ENCODE measurements at places on chromosomes 3 and 15. TPM values are rescaled to one million over a fixed set of nuclear protein-coding genes. Genes with fewer than 3 reads are reported as not detected.

GRCh38 chr3:135324301-135324700, 529.2 kb downstream of the EPHB1 start:
- H3K4me1 ChIP-seq = no peaks in the 10 kb centered on the region
- DNase-seq = no peak
- H3K36me3 ChIP-seq = no peaks in the 10 kb centered on the region
- no peak overlapping the region for H3K4me3 ChIP-seq
- H3K27me3 ChIP-seq = peaks cover 4% of the 10 kb centered on the region

GRCh38 chr3:189188466-189188865, 16.7 kb downstream of the TPRG1 start:
- no peaks in the 10 kb centered on the region for H3K36me3 ChIP-seq
- no peaks in the 10 kb centered on the region for H3K4me1 ChIP-seq
- no peak overlapping the region for H3K27ac ChIP-seq
- no peak overlapping the region for H3K4me3 ChIP-seq

The DYNC1LI1 gene
- total RNA-seq = 38.1 TPM

The CLDN18 gene
- total RNA-seq = 66.8 TPM

The LMLN gene
- 9.7 TPM for total RNA-seq

DNA sequence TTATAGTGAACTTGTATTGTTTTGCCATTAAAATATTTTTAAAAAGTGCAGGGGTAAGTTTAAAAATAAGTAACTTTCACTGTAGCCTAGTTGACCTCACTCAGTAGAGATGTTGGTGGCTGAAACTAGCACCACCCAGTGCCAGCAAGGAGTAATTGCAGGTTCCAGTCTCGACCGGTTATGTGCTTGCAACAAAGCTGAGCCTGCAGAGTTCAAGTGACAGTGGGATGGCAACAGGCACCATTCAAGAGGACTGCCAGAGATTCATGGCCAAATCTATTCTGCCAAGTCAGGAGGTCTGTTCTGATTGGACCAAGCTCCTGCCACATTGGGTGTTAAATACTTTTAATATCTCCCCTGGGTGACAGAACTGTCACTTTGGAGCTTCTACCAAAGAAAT, 2.7 kb downstream of the ADAMTS7 start:
- no peak overlapping the region for H3K27ac ChIP-seq
- H3K36me3 ChIP-seq = no peaks in the 10 kb centered on the region
- H3K27me3 ChIP-seq = no peaks in the 10 kb centered on the region
- H3K4me3 ChIP-seq = no peak overlapping the region
- H3K4me1 ChIP-seq = no peaks in the 10 kb centered on the region

The IL17RC gene
- total RNA-seq = 20.4 TPM

The MST1R gene
- 51.1 TPM for total RNA-seq

GRCh38 chr3:36677331-36678007, 86.9 kb downstream of the DCLK3 start:
- no peaks in the 10 kb centered on the region for H3K36me3 ChIP-seq
- DNase-seq = no peak
- H3K27me3 ChIP-seq = no peaks in the 10 kb centered on the region
- H3K4me1 ChIP-seq = no peaks in the 10 kb centered on the region

The VIPR1 gene
- 82.5 TPM for total RNA-seq

The IGDCC3 gene
- not detected for total RNA-seq

GRCh38 chr3:22684739-22685138, 518.4 kb upstream of the UBE2E2 start:
- no peaks in the 10 kb centered on the region for H3K4me1 ChIP-seq
- H3K27me3 ChIP-seq = no peaks in the 10 kb centered on the region
- no peak overlapping the region for H3K4me3 ChIP-seq
- no peak overlapping the region for H3K27ac ChIP-seq
- DNase-seq = no peak

DNA sequence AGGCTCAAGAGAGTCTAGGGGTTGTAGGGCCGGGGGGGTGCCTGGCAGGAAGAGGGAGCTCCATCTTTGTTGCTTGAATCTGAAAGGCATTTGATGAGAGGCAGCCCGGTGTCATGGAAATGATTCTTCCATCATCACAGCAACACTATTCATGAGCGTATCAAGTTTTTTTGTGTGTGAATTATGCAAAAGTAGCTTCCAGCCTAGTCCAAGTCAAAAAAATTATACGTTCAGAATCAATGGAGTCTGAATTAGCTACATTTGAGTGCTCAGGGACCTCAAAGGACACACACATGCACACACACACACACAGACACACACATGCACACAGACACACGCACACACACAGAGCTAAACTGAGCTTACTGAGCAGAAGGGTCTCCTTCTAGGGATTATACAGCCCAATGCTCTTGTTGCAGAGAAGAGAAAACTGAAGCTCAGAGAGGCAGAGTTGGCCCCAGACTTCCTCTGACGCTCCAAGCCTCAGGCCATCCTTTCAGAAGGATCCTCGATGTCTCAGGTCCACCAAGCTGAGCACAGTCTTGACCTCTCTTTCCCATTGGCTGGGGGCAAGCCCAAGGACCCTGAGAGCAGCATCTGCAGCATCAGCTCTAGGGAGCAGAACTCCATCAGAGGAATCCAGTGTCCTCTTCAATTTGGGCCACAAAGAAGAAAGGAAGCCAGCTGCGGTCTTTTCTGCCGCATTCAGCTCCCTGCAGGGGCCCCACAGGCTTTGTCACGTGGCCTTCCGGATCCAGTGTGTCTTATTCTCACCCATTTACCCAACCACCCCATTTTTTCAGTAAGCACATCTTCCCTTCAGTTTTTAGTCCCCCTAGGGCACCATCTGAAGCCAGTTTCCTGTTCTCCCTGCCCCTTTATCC, 228.0 kb downstream of the UACA start:
- no peak overlapping the region for H3K4me3 ChIP-seq
- H3K27ac ChIP-seq = no peak overlapping the region
- H3K27me3 ChIP-seq = no peaks in the 10 kb centered on the region
- no peaks in the 10 kb centered on the region for H3K36me3 ChIP-seq
- DNase-seq = no peak
- no peaks in the 10 kb centered on the region for H3K4me1 ChIP-seq

- peaks cover 4% of the 10 kb centered on the region for H3K4me1 ChIP-seq
- DNase-seq = no peak
- H3K27me3 ChIP-seq = no peaks in the 10 kb centered on the region
- H3K27ac ChIP-seq = no peak overlapping the region
- H3K36me3 ChIP-seq = no peaks in the 10 kb centered on the region
Observed at GRCh38 chr15:67396114-67396513, 124.8 kb upstream of the C15orf61 start.

GRCh38 chr3:135757421-135757820, 208.1 kb upstream of the PPP2R3A start:
- DNase-seq = no peak
- H3K27me3 ChIP-seq = no peaks in the 10 kb centered on the region
- H3K4me3 ChIP-seq = no peak overlapping the region
- H3K36me3 ChIP-seq = no peaks in the 10 kb centered on the region

DNA sequence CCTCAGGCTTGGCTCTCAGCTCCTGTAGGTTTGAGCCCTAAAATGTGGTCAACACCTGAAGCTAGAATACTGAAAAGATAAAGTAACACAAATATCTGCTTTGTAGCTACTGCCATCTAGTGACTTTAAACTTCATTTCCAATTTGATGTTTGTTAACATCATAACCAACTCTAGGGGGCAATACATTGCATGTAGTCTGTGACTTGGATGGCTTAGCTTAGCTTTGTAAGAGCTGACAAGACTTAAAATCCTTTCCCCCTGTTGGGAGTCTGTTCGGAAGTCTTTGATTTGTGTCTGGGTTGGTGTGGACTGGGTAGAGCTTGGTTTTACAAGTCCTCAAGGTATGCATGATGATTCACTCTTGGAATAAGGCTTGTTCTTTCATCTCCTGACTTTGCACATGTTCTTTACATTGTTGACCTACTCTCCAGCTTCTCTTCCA, 51.7 kb downstream of the SCN11A start:
- no peaks in the 10 kb centered on the region for H3K27me3 ChIP-seq
- H3K4me1 ChIP-seq = no peaks in the 10 kb centered on the region
- no peak for DNase-seq
- H3K4me3 ChIP-seq = no peak overlapping the region

The SLC7A14 gene
- not detected for total RNA-seq

- no peaks in the 10 kb centered on the region for H3K36me3 ChIP-seq
- no peak overlapping the region for H3K4me3 ChIP-seq
- no peaks in the 10 kb centered on the region for H3K4me1 ChIP-seq
- no peak overlapping the region for H3K27ac ChIP-seq
Observed at GRCh38 chr3:191961022-191961421, 500.1 kb downstream of the PYDC2 start.

The CHST13 gene
- total RNA-seq = 3.0 TPM

GRCh38 chr3:132283440-132283839, 33.8 kb upstream of the ACP3 start:
- H3K4me3 ChIP-seq = no peak overlapping the region
- DNase-seq = no peak
- H3K27me3 ChIP-seq = no peaks in the 10 kb centered on the region
- H3K4me1 ChIP-seq = peaks cover 36% of the 10 kb centered on the region

The GP9 gene
- total RNA-seq = not detected

The ANKRD34C gene
- not detected for total RNA-seq

The SAMD7 gene
- total RNA-seq = not detected

GRCh38 chr3:76107935-76108570, 322.7 kb upstream of the ZNF717 start:
- no peak overlapping the region for H3K27ac ChIP-seq
- H3K4me1 ChIP-seq = no peaks in the 10 kb centered on the region
- H3K4me3 ChIP-seq = no peak overlapping the region
- no peaks in the 10 kb centered on the region for H3K36me3 ChIP-seq
- DNase-seq = peak; percentile 24
- no peaks in the 10 kb centered on the region for H3K27me3 ChIP-seq

The KLHL24 gene
- total RNA-seq = 80.9 TPM

The SLC12A1 gene
- not detected for total RNA-seq

GRCh38 chr3:186070996-186071395, 37.9 kb downstream of the ETV5 start:
- no peak overlapping the region for H3K27ac ChIP-seq
- H3K27me3 ChIP-seq = no peaks in the 10 kb centered on the region
- H3K36me3 ChIP-seq = peaks cover 3% of the 10 kb centered on the region
- H3K4me3 ChIP-seq = no peak overlapping the region

DNA sequence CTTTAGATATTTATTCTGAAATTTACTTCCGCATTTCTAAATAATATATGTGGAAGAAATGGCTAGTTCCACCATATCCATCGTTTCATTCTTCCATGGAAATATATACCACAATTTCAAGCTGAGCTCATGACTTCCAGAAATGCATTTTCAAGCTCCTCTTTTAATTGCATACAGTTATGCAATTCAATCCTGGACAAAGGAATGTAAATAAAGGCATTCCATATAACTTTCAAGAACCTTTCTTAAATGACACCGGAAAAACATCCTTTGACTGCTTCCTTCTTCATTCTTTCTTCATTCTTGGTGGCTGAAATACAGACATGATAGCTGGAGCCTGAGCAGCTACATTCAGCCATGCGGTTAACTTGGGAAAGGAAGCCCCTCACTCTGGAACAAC, 185.2 kb upstream of the GADL1 start:
- no peak for DNase-seq
- H3K4me3 ChIP-seq = no peak overlapping the region
- no peak overlapping the region for H3K27ac ChIP-seq
- no peaks in the 10 kb centered on the region for H3K27me3 ChIP-seq
- no peaks in the 10 kb centered on the region for H3K36me3 ChIP-seq
- no peaks in the 10 kb centered on the region for H3K4me1 ChIP-seq

- H3K27me3 ChIP-seq = no peaks in the 10 kb centered on the region
- peaks cover 8% of the 10 kb centered on the region for H3K4me1 ChIP-seq
Observed at GRCh38 chr15:40065166-40065565, 26.2 kb upstream of the SRP14 start.

DNA sequence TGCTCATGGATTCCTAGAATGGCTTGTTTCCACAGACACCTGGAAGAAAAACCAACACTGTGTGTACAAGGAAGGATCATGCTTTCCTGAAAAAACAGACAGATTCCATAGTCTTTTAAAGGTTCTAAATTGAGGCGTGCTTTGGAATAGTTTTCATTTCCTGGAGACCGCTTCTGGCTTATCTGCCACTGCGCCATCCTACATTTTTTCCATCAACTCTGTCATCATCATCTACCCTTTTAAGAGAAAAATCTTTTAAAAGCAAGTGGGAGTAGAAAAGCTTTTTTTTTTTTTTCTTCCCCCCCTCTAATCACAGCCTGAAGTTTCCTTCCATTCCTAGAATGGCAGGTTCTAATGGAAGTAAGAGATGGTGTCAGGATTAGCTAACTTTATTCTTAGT, 379.4 kb upstream of the C2CD4B start:
- no peaks in the 10 kb centered on the region for H3K4me1 ChIP-seq
- no peak overlapping the region for H3K27ac ChIP-seq
- no peaks in the 10 kb centered on the region for H3K27me3 ChIP-seq

DNA sequence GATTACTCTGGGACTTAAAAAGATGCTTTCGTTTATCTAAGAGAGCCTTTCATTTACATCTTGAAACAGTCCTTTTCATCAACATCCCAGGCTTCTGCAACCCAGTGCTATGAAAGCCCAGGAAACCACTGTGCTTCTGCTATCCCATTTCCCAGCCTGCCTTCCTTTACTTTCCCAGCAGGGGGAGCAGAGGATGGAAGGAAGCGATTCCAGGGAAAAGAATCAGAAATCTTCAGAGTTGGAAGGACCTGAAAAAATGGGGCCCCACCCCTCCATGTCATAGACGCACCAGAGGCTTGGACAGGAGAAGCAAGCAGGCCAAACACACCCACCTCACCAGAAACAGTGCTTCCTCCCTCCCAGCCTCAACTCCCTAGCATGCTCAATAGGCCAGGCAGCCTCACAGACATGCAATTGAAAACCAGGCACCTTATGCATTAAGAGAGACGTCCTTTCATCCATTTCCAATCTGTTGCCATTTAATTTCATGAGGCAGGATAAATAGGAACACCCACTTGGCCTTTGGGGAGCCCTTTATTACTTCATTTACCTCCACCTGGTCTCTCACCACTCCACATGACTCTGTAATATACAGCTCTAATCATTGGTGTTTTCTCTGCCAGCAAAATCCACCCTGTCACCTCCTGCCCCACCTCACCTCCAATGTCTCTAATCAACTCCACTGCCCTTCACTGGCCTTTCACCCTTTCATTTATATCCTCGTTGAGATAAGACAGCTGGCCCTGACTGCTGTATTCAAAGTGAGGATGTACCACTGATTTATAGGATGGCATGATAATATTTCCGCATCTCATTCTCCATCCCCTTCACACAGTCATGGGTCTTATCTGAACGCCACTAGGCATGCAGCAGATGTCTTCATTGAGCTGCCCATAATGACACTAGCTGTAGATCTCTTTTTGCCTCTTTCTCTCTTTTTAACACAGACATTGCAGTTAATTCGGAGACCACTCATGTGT, 583.9 kb downstream of the NTRK3 start:
- H3K4me1 ChIP-seq = no peaks in the 10 kb centered on the region
- H3K27ac ChIP-seq = no peak overlapping the region
- H3K36me3 ChIP-seq = no peaks in the 10 kb centered on the region
- no peak overlapping the region for H3K4me3 ChIP-seq
- no peaks in the 10 kb centered on the region for H3K27me3 ChIP-seq
- peak; percentile 13 for DNase-seq

GRCh38 chr15:52261498-52262242, 33.9 kb downstream of the MYO5C start:
- no peak overlapping the region for H3K4me3 ChIP-seq
- peaks cover 5% of the 10 kb centered on the region for H3K4me1 ChIP-seq
- peak overlapping the region; percentile 71 for H3K27ac ChIP-seq
- peak; percentile 71 for DNase-seq
- no peaks in the 10 kb centered on the region for H3K27me3 ChIP-seq

GRCh38 chr3:158086776-158087175, 19.4 kb downstream of the SHOX2 start:
- no peaks in the 10 kb centered on the region for H3K36me3 ChIP-seq
- DNase-seq = no peak
- H3K27ac ChIP-seq = no peak overlapping the region

The ACOX2 gene
- total RNA-seq = 31.0 TPM

Data from left lung (tissue), 14 donors.